EL (cell line): ENCODE measurements at places on chromosomes 12 and 14.

GRCh38 chr12:90036637-90037036 is 328.0 kb upstream of the ATP2B1 start:
- peak; percentile 80 for DNase-seq

DNA sequence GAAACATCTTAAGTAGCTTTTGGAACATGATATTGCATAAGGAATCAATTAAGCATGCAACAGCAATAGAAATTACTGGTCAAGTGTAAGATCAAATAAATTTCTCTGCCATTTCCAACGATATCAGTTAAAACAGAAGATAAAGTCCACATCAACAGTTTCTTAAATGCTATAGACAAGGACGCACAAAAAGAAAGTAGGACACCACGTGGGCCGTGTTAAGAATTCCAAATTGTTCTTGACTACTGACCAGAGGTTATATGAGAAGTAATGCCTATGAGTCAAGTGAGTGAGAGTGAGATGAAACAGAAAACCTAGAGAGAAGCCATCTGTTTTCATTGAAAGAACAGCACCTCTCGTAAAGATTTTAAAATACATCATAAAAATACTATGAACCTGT is 318.2 kb downstream of the TMEM117 start:
- peak; percentile 2 for DNase-seq

DNA sequence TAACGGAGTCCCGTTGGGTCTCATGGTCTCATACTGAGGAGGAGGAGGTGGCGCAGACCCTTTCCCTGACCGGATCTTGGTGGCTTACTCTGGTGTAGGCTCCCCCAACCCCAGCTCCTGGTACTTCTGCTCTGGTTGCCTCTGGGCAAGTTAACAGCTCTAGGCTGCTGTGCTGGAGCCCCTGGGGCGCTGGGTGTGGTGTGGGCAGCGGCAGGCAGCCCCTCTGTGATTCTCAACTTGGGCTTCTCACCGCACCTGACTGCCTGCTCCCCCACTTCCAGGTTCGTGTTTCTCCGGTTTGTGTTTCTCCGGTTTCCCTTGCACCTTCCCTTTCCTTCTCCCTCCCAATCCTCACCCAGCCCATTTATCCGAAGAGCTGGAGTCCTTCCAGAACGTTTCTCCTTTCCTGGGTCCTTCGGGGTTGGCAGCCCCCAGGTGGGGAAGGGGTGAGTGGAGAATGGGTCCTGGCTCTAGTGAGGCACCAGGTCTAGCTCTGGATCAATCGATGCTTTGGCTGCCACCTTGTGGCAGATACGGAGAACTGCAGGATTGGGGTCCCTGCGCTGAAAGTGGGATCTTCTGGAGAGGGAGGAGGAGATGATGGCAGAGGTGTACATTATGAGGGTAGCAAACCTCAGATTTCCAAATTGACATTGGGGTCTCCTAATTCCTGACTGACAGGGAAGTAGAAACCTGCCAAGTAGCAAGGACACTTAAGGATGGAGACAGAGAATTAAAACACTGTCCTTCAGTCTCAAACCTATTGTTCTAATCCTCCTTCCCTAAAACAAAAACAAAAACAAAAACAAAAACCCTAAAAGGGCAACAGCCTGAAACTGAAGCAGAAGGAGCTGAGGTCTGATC is 8.3 kb downstream of the CISTR start:
- peak; percentile 61 for DNase-seq

DNA sequence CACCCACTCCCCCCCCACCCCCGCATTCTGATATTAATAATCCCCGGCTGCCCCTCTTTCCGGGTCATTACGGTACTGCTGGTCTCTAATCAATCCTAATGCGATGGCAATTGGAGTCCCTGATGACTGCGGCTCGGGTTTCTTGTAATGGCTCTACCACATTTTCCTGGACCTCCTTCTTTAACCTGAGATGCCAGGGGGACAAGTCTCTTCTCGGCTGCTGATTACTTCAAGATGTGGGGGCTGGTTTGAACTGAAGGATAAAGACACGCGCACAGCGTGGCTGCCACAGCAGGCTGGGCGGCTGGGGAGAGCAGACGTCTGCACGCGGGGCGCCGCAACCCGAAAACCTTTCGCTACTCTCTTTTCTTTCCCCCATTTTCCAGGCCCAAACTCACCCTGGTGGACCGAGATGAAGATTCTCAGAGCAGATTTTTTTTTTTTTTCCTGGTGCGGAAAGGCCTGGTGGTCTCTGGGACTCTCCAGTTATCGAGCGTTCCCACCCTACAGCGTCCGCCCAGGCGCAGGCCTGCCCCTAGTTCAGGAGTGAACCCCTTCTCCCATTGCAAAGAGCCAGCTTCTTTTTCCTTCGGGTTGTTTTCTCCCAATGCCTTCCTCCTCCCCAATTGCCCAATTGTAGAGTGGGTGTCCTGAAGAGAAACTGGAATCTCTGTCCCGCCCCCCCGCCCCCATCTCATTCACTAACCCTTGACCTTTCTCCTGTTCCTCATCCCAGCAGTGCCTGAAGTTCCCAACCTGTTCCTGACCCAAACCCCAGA is 6.0 kb upstream of the SIX1 start:
- no peak for DNase-seq

DNA sequence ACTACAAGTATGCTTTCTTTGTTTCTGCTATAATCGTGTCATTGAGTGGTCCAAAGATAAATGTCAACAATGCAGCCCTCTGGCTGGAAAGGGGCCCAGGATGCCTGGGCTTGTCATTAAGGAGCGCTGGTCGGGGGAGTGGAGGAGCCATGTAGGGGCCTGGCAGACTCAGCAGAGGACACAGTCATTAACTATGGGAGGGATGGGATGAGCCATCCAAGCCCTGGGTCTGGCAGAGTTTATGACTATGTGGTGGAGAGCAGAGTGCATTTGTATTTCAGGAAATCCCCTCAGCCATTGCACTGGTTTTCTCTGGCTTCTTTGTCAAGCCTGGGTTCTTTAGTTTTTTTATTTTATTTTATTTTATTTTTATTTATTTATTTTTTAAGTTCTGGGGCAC is 243.1 kb downstream of the C12orf75 start:
- no peak for DNase-seq

DNA sequence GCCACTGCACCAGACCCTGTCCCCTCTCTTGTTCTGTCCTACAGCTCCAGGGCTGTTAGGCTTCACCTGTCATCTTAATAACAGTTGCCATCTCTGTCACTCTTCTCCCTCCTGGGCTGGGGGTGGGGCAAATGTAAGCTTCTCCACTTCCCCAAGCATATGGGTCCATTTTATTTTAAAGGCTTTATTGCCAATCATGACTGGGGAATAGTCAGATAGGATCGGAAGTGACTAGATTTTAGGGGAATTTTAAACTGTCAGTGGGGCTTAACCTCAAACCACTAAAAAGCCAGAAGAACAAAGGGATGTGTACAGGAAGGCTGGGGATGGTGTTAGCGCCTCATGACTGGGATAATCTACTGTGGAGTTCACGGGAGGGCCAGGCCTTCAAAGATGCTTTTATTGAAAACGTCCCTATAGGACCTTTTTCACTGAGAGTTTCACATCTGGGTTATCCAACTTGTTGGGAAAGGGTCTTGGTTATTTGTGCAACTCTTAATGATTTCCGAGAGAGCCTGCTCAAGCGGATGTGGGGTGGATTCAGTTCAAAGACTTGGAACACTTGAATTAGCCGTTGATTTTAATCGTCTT is 41.6 kb downstream of the CHST11 start:
- DNase-seq, result peak; percentile 44

GRCh38 chr12:67472539-67472938 is 176.0 kb upstream of the DYRK2 start:
- DNase-seq, result no peak

GRCh38 chr12:123171967-123172366 is 21.1 kb upstream of the PITPNM2 start:
- no peak for DNase-seq

GRCh38 chr14:31320922-31321766 is 99.2 kb downstream of the HEATR5A start:
- DNase-seq, result no peak

- DNase-seq, result no peak
Measured at GRCh38 chr12:52015532-52016041, 8.8 kb downstream of the TAMALIN start.

DNA sequence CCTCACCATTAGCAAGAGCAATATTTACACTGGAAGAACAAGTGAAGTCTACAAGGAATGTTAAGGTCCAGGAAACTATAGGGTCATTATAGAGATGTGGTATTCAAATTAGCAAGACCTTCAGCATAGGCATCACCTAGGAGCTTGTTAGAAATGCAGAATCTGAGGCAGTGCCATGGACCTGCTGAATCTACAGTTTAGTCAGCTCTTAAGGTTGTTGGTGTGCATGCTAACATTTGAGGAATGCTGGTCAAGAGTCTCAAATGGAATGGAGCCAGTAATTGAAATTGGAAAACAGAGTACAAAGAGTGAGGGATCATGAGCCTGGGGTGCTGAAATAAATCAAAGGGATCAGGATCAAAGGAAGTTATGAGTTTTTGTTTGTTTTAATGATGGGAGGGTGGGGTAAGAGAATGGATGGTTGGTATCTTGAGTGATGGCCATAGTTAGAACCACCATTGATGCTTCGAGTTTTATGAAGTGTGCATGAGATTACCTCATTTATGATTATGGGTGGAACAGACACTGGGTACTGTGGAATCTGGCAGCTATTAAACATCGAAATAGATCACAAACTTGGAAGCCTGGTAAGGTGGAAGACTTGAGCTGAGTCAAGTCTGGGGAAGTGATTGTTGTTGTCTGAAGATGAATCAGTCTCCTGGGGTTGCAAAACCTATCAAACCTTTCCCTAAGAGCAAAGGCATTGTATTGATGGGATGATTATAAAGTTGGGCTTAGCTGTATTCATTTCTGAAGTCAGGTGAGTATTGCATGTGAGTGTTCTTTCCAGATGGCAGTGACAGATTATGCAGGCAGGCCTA is 323.3 kb upstream of the E2F7 start:
- DNase-seq, result no peak

DNA sequence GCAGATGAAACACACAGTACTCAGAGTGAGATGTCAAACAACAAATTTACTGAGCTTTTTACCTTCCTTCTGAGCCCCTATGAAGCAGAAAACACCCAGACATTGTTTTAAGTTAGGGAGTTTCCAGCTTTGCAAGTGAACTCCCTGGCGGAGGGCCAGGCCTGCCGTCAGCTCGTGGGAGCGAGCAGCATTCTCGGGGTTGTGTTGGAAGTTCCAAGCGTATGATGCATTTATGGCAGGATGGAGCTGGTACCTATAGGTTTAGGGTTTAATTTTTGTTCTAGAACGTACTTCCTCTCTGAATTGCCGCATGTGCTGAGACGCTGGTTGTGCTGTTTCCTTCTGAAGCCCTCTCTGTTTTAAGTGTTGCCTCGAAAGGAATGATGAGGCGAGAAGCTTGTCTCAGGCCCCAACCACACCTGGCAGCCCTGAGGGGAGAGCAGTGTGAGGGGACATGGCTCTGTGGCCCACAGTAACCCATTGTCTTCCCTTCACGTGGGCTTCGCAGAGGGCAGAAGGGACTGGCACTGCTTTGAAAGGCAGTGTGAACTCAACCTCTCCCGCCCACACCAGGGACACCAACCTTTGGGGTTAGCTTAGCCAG is 76.6 kb downstream of the SSPN start:
- peak; percentile 86 for DNase-seq

- no peak for DNase-seq
Measured at GRCh38 chr12:130685250-130685787, 30.8 kb downstream of the RIMBP2 start.

- DNase-seq, result no peak
Measured at GRCh38 chr12:120774169-120774916, 48.7 kb downstream of the ACADS start.

DNA sequence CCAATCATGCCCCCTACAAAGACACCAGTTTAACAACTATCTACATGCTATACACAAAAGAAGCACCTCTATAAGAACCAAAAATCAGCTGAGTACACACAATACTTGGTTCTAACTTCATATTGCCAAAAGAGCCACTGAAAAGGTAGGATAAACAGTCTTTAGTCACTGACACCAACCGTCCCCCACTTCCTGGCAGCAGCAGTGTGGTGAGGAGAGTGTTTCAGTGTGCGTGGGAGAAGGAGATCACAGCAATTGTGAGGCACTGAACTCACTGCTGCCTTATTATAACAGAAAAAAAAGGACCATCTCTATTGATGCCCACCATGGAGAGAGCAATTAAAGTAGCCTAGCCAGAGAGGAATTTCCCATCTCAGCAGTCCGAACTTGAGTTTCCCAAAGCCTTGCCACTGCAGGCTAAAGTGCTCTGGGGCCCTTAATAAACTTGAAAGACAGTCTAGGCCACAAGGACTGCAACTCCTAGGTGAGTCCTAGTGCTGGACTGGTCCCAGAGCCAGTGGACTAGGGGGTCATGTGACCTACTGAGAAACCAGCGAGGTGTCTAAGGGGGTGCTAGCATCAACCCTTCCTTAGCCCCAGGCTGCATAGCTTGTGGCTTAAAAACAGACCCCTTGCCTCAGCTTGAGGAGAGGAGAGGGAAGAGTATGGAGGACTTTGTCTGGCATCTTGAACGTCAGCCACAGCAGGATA is 37.1 kb upstream of the LMNTD1 start:
- DNase-seq, result no peak

GRCh38 chr12:107884769-107885694 is 110.5 kb downstream of the ASCL4 start:
- DNase-seq, result peak; percentile 52
